Left colon (tissue), 2 donors: ENCODE measurements at places on chromosomes 5 and 9.

- DNase-seq, result peak; percentile 38
Measured at GRCh38 chr9:36995927-36996705, 38.0 kb downstream of the PAX5 start.

GRCh38 chr9:106277966-106278365, 583.6 kb downstream of the TMEM38B start:
- no peak for DNase-seq

- DNase-seq, result no peak
Measured at GRCh38 chr9:102975251-102975650, 19.9 kb upstream of the CYLC2 start.

GRCh38 chr9:110623462-110624025, 44.0 kb upstream of the SVEP1 start:
- DNase-seq, result no peak

DNA sequence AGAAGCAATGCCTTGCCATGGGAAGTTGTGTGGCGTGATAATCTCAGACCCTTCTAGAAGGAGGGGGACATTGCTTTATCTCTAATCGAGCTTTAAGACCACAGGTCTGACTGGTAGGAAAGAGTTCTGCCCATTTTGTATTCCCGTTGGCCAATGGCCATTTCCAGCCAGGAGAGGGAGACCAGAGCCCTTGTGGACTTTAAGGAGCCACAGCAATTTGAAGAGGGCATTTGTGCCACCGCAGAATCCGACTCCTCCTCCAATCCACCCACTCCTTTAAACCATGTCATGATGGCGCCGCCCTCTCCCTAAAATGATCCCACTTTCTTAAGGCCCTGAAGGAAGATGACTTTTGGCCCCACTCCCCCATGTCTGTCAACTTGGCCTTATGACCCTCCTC, 560.5 kb upstream of the ADAMTS16 start:
- no peak for DNase-seq

DNA sequence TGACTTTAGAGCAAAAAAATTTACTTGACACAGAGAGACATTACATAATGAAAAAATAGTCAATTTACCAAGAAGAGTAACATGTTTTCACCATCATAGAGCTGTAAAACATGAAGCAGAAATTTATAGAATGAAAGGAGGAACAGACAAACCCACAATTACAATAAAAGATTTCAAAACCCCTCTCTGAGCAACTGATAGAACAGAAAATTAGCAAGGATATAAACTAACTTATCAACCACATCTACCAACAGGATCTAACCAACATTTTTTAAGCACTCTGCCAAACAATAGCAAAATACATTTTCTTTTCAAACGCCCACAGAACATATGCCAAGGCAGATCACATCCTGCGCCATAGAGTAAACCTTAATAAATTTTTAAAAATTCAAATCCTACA, 17.9 kb downstream of the SLCO4C1 start:
- DNase-seq, result no peak

DNA sequence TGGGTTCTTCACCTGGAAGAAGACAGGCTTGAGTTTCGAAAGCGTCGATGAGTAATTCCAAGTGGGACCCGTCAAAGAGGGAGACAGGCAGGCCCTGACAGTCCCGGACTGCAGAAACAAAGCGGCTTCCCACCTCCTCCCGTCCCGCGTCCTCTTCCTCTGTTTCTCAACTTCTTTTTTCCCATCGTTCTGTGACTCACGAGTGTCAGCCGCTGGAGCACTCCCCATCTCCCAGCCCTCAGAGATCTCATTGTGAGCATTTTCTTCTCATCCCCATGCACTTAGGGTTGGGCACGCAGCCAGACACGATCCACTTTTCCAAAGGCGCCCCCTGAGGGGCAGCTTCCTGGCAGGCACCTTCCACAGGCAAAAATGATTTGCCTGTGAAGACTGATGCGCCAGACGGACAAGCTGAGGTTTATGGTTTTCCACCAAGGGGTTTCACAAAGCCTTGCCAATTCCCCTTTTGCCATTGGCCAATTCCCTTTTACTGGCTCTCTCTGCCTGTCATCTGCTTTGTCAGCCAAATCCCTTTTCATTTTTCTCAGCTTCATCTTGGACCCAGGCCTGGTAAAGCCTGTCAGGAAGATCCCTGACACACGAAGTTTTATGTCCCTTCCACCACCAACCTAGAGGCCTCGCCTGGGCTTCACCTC, 86.5 kb upstream of the ANKRD55 start:
- DNase-seq, result peak; percentile 18

GRCh38 chr9:27784847-27785713, 211.8 kb upstream of the C9orf72 start:
- DNase-seq, result no peak

DNA sequence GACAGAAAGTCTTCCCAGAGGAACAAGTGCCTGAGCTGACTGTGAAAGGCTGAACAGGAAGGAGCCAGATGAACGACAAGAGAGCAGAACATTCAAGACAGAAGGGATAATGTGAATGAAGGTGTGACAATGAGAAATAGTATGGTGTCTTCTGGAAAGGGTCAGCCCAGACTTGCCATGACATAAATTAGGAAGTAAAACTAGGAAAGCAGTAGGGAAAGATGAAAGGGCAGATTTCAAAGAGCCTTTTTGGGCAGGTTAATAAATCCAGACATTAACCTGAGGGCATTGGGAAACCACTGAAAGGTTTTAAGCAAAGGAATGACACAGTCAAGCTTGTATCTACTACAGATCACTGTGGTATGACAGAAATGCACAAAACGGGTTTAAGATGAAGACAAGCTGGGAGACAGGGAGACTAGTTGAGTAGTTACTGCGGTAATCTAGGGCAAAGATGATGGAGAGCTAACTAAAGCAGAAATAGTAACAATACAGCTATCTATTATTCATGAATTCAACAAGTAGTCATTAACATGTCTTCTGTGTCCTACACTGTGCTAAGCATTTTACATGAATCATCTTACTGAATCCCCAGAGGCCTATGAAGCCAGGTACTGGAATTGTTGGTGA, 580.9 kb upstream of the WWC1 start:
- DNase-seq, result no peak

DNA sequence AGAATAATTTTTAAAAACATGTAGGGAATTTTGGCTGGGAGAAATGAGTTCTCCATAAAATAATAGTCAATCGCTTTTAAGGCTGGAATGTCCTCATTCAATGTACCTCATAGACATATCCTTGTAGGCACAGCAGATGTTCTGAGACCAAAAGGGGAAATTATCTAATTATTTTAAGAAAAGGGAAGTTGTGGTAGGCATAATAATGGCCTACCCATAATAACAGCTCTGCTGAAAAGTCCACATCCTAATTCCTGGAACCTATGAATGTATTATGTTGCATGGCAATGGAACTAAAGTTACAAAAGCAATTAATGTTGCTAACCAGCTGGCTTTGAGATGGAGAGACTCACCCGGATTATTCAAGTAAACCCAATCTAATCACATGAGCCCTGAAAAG, 216.1 kb downstream of the TRIM36 start:
- no peak for DNase-seq

DNA sequence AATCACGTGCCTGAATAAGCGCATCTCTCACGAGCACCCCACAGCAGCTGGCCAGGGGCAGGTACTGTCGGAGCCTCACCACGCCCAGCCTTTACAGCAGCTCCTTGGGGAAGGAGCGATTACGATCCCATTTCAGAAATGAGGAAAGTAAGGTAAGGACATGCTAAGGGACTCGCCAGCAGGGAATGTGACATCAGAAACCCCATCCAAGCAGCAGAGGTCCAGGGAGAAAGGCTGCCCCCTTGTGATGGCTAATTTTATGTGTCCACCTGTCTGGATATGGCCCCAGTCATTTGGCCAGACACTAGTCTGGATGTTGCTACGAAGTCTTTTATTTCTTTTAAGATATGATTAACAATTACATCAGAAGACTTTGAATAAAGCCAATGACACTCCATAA, 77.3 kb downstream of the UBE2QL1 start:
- DNase-seq, result no peak

DNA sequence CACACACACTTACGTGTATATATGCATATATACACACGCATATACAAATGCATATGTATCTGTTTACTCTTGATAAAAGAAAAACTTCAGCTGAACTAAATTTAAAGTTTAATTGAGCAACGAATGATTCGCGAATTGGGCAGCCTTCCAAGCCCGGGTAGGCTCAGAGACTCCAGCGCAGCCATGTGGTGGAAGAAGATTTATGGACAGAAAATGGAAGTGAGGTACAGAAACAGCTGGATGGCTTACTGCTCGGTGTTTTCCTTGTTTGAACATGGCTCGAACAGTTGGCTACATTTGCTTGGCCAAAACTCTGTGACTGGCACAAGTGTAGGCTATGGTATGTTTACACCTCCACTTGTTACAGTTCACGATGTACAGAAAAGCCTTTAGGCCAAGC, 239.3 kb upstream of the PRDM9 start:
- no peak for DNase-seq

DNA sequence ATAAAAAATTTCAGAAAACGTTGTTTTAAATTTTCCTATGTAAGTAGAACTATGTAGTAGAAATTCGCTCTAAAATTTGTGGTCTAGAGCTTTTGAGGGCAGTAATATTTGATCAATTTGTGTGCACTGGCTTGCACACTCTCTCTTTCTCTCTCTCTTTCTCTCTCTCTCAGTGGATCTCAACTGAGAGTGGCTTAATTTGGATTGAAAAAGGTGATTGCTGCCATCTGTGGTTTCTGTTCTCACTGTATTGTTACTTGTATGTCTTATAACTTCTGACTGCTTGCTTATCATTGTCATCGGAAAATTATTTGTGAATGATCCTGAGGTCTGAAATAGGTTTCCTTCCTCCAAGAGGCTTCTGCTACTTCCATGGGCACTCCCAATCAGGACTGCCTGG, 368.2 kb downstream of the KCTD16 start:
- no peak for DNase-seq

DNA sequence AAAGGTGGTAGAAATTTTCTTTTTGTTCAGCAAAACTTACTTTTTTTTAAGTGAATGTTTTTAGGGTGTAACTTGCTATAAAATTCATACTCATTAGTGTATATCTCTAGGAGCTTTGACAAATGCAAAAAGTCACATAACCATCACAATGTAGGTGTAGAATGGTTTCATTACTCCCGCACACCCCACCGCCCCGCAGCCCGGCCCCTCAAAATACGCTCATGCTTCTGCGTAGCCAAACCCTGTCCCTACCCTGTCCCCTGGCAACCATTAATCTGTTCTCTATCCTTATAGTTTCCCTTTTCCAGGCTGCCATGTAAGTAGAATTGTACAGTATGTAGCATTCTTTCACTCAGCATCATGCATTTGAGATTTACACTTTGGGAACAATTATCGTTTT, 9.2 kb upstream of the PRLR start:
- DNase-seq, result no peak

DNA sequence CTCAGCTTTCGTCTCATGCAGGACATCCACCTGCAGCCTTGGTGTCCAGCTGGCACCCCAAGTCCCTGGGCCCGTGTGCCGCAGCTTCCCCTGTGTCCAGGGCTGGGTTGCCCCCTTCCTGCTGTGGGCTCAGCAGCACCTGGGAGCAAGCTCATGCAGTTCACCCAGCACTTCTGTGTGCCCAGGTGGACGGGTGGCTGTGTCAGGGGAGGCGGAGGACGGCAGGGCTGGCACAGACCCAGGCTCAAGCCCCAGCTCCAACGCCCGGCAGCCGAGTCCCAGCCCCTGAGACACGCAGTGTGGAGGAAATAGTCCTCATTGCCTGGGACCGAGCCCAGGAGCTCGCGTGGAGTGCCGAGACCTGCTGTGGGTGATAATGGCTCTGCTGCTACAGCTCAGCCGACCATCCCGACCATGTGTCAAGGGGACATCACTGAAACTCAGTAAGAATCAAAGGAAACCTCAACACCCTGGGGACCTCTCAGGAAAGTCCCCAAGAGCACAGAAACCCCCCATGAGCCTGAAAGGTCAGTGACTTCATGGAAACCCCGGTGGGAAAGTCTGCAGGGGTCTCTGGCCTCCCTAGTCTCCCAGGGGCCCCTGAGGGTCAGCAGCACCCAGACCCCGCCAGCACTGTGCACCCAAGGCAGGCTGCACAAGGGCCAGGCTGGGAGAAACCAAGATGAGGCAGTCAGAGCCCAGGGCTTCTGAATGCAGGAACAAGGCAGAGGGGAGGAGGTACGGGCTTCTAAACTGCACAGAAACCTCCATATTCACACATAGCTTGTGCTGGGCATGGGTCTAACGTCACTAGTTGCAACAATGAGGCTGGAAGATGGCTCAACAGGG, 38.8 kb downstream of the LPCAT1 start:
- no peak for DNase-seq

DNA sequence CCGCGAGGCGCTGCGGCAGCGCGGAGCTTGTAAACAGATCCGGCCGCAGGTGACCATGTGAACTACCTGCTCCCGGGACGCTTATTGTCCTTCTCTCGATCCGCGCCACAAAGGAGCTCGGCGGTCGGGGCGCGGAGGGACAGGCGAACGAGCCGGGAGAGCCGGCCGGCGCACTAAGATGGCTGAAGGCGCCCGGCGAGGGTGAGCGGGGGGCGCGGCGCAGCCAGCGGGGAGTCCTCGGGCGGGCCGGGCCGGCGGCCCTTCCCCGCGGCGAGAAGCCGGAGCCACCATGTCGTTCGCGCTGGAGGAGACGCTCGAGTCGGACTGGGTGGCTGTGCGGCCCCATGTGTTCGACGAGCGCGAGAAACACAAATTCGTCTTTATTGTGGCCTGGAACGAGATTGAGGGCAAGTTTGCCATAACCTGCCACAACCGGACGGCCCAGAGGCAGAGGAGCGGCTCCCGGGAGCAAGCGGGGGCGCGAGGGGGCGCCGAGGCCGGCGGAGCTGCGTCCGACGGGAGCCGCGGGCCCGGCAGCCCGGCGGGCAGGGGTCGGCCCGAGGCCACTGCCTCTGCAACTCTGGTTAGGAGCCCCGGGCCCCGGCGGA, 535 bp downstream of the JMY start:
- DNase-seq, result no peak
